ENCODE measurements at places on chromosomes 5 and 9.
A peak's percentile ranks its signal among the peaks of the same experiment; 100 is the strongest.

- no peaks in the 10 kb centered on the region for H3K4me1 ChIP-seq
- H3K27me3 ChIP-seq: no peaks in the 10 kb centered on the region
- DNase-seq: no peak
- no peak overlapping the region for H3K4me3 ChIP-seq
Measured at GRCh38 chr9:18928711-18929110, 104.3 kb downstream of the SAXO1 start.

- H3K4me1 ChIP-seq: no peaks in the 10 kb centered on the region
- H3K27ac ChIP-seq: no peak overlapping the region
- no peak overlapping the region for H3K4me3 ChIP-seq
- no peak for DNase-seq
Measured at GRCh38 chr9:34691936-34692315, 850 bp upstream of the CCL19 start.

GRCh38 chr5:56674441-56674840, 140.9 kb upstream of the MAP3K1 start:
- no peak for DNase-seq
- peaks cover 22% of the 10 kb centered on the region for H3K4me1 ChIP-seq
- H3K36me3 ChIP-seq: no peaks in the 10 kb centered on the region
- no peak overlapping the region for H3K27ac ChIP-seq
- no peak overlapping the region for H3K4me3 ChIP-seq

DNA sequence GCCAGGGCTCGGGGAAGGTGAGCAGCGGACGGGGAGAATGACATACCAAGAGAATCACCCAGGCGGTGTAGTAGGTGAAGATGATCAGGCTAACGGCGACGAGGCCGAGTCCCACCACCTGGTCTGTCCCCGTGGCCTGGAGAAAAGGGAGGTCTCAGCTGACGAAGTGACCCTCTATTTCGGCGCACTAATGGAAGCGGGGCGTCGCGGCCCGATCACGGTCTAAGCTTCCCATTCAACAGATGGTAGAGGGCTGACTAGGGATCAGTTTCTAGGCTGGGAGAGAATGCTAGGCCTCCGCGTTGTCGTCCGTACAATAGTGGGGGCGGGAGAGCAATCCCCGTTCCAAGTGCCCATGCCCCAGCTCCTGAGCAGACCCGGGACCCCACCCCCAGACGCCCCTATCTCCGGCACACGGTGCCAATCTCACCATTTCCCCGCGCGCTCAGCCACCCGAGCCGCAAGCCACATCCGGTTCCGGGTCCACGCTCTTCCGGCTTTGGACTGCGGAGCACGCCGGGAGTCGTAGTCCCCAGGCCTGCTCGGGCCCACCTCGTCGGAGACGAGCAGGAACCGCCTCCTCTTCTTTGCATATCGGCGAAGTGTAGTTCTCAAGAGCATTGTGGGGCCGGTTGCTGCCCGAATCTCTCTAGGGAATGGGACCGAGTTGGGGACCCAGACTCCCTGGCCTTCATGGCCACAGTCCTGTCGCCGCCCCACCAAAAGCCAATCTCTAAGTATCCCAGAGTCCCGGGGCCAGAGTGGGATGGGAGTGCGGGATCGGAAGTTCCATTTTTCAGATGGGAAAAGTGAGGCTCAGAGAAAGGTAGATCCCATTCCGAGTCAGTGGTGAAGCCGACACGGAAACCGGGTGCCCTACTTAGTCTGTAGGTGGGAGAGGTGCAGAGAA, at the start of gene DPM2:
TSS of gene DPM2 (minus strand) at position 467 of the 910 bp plus-strand sequence. CDS start at position 433, 34 bp downstream.
- H3K27ac ChIP-seq: peak within 1 kb of the TSS; percentile 96
- peaks cover 41% of the 10 kb centered on the region for H3K36me3 ChIP-seq
- peak within 1 kb of the TSS; percentile 100 for H3K4me3 ChIP-seq
- H3K4me1 ChIP-seq: peaks cover 43% of the 10 kb centered on the region

GRCh38 chr5:36393656-36394428, 92.1 kb upstream of the RANBP3L start:
- H3K27me3 ChIP-seq: peaks cover 6% of the 10 kb centered on the region
- H3K4me1 ChIP-seq: no peaks in the 10 kb centered on the region
- no peak overlapping the region for H3K27ac ChIP-seq

DNA sequence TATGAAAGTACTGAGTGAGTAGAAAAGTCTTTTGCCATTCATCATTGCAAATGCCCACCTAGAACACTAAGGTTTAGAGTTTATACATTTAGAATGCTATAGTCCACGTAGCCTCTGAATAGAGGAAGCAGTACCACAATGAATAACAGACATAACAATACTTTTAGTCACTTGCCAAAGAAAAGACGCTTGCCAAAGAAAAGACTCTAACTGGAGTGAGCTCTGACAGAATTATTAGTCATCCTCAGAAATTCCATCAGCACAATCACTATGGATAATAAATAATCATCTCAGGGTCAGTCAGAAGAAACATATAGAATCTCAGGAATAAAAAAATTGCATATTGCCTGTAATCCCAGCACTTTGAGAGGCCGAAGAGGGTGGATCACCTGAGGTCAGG, 168.5 kb upstream of the TARS1 start:
- H3K4me1 ChIP-seq: no peaks in the 10 kb centered on the region
- H3K36me3 ChIP-seq: no peaks in the 10 kb centered on the region
- no peak overlapping the region for H3K4me3 ChIP-seq
- DNase-seq: no peak
- peaks cover 2% of the 10 kb centered on the region for H3K27me3 ChIP-seq
- no peak overlapping the region for H3K27ac ChIP-seq

DNA sequence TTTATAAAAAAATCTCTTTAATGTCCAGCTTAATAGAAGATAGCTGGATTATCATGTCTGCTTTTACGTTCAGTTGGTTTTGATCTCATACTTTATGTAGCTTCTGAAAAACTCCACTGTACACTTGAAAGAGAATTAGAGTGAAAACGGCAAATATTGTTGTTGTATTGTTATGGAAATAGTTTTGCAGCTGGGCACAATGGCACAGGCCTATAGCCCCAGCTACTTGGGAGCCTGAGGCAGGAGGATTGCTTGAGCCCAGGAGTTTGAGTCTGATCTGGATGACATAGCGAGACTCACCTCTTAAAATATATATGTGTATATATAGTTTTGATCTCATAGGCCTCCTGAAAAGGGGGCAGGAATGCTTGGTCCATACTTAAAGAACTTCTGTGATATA, 67.4 kb upstream of the PRRC1 start:
- no peaks in the 10 kb centered on the region for H3K36me3 ChIP-seq
- H3K27me3 ChIP-seq: no peaks in the 10 kb centered on the region

- H3K27ac ChIP-seq: no peak overlapping the region
- no peak for DNase-seq
- no peak overlapping the region for H3K4me3 ChIP-seq
- H3K4me1 ChIP-seq: peaks cover 25% of the 10 kb centered on the region
Measured at GRCh38 chr9:91345978-91346377, 15.7 kb downstream of the AUH start.

DNA sequence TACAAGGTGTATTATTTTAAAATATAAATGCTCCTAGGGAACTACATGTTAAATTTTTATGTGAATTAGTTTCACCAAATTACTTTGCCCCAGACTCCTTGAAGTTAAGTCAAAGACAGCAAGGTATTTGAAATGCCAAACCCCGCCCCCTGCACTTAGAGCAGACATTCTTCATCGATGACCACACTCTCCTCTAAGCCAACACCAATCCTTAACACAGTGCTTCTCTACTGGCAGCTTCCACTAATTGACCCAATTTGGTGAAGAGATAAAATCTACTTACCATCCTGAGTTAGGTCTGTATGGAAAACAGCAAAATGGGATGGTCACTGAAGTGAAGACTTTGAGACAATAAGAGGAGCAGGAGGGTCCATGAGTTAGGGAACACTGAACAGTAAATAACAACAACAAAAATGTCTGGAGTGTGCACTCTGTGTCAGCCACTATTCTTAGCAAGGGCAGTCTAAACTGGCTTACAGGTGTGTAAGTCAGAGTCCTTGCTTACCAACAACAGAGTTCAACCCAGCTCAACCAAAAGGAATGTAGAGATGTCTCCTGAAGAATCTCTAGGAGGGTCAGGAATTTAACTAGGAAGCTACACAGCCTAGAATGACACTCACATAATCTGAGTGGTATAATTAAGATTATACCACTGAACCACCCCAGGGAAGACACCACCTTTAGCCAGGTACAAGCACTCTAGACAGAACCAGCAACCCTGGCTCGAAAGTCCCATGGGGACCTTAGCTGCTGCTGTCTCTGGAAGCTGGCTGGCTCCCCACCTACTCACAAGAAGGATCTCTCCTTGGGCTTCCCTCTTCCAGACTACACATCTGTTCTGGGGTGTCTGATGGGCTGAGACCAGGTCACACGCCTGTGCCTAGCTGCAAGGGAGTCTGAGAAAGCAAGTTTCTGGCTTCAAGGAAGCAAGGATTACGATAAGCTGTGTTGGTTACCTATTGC, 8.8 kb upstream of the UBE2QL1 start:
- no peak overlapping the region for H3K4me3 ChIP-seq
- H3K27ac ChIP-seq: no peak overlapping the region
- peaks cover 40% of the 10 kb centered on the region for H3K27me3 ChIP-seq
- no peak for DNase-seq

DNA sequence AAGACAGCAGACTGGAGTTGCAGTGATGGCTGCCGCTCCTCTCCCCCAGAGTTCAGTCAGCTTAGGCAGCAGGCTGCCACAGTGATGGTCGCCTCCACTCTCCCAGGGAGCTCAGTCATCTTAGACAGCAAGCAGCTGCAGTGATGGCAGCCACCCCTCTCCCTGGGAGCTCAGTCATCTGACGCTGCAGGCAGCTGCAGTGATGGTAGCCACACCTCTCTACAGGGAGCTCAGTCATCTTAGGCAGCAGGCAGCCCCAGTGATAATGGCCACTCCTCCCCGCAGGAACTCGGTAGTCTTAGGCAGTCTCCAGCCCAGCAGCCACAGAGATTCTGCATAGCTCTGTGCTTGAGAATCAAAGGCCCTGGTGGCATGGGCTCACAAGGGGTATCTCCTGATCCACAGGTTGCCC, 582.7 kb downstream of the DTWD2 start:
- H3K4me3 ChIP-seq: no peak overlapping the region
- no peaks in the 10 kb centered on the region for H3K36me3 ChIP-seq
- H3K27ac ChIP-seq: no peak overlapping the region
- no peak for DNase-seq
- H3K4me1 ChIP-seq: no peaks in the 10 kb centered on the region

GRCh38 chr5:122124766-122125165, 4.6 kb upstream of the ZNF474 start:
- no peaks in the 10 kb centered on the region for H3K36me3 ChIP-seq
- no peak overlapping the region for H3K4me3 ChIP-seq
- peaks cover 2% of the 10 kb centered on the region for H3K4me1 ChIP-seq

DNA sequence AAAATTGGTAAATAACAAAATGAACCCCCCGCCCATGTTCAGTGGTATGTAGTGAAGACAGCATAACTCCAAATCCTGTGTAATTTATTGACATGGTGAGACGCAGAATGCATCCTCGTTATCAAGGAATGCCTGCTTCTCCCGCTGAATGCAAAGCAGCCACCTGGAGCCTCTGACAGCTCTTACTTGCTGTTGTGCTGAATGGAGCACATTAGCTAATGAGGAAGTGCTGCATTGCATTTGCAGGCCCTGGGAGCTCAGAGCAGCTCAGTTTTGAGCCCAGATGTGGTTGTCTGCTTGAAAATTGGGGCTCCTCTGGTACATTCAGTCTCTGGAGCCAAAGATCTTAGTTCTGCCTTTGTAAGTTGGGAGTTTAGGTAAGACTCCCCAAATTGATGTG, 28.9 kb downstream of the PLAC8L1 start:
- no peak for DNase-seq
- peaks cover 11% of the 10 kb centered on the region for H3K4me1 ChIP-seq
- H3K27me3 ChIP-seq: peaks cover 29% of the 10 kb centered on the region
- no peaks in the 10 kb centered on the region for H3K36me3 ChIP-seq
- H3K4me3 ChIP-seq: no peak overlapping the region
- no peak overlapping the region for H3K27ac ChIP-seq

- peaks cover 55% of the 10 kb centered on the region for H3K27me3 ChIP-seq
- H3K4me1 ChIP-seq: peaks cover 3% of the 10 kb centered on the region
- DNase-seq: peak; percentile 23
- no peaks in the 10 kb centered on the region for H3K36me3 ChIP-seq
- H3K27ac ChIP-seq: no peak within 1 kb of the TSS
Measured at GRCh38 chr5:69492391-69492922, at the start of gene OCLN. Gene OCLN, plus strand, starts transcription at chr5:69492790. Its CDS starts 11,455 bp downstream, at chr5:69504245.

GRCh38 chr5:157518963-157519362, 56.6 kb downstream of the ADAM19 start:
- no peaks in the 10 kb centered on the region for H3K27me3 ChIP-seq
- H3K4me1 ChIP-seq: no peaks in the 10 kb centered on the region
- no peak overlapping the region for H3K27ac ChIP-seq
- no peak overlapping the region for H3K4me3 ChIP-seq
- H3K36me3 ChIP-seq: peaks cover 3% of the 10 kb centered on the region

DNA sequence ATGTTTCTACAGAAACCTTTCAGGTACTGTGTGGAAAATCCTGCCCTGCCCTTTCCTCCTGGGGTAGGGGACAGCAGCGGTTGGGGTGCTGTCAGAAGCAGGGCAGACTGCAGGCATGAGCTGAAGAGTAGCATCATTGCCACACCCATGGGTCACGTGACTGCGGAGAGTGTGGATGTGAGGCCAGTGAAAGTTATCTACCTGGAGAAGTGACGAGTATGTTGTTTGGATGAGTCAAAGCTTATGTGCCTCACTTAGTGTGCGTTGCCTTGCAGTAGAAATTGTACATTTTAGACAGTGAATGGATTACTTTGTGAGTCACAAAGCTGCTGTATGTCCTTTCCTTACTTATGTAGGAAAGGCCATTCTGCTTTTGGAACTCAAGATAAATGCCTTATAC, 21.7 kb upstream of the ACTBL2 start:
- H3K4me1 ChIP-seq: peaks cover 3% of the 10 kb centered on the region
- H3K27me3 ChIP-seq: no peaks in the 10 kb centered on the region
- H3K4me3 ChIP-seq: no peak overlapping the region
- DNase-seq: no peak

DNA sequence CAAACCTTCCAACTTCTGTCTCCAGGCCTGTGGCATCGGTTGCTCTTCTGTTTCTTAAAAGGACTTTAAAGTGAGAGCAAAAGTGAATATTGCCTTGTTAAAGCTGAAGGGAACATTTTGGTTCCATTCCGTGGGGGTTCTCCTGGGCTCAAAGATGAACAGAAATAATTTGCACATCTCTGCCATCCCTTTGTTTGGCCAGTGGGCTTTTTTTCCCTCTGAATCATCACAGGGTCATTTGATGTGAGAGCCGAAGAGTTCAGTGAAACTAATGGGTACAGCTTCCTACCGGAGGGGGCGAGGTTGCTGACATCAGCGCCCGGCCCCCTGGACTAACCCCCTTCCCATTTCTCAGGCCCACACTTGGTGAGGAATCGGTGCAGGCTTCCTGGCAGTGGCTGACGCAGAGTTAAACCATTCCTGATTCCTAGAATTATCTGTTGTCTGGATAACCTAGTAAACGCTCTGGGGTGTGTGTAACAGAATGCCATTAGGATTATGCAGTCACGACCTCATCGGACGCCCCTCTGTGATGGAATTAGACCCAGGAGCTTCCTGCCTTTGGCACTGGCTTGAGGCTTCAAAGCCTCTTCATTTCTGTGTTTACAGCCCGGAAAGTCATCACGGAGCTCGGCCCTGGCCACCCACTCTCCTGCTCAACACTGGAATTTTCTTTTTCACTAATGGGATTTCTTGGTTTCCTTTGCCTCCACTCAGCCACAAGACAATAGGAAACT, 61.6 kb upstream of the RPL26L1 start:
- H3K36me3 ChIP-seq: peaks cover 5% of the 10 kb centered on the region
- peak overlapping the region; percentile 52 for H3K27ac ChIP-seq
- no peak for DNase-seq

GRCh38 chr5:140383300-140383699, 18.3 kb upstream of the ANKHD1 start:
- no peak overlapping the region for H3K4me3 ChIP-seq
- H3K27ac ChIP-seq: no peak overlapping the region
- H3K4me1 ChIP-seq: peaks cover 16% of the 10 kb centered on the region
- DNase-seq: no peak
- no peaks in the 10 kb centered on the region for H3K36me3 ChIP-seq
- no peaks in the 10 kb centered on the region for H3K27me3 ChIP-seq

GRCh38 chr9:70411930-70412831, 2.3 kb downstream of the KLF9 start:
- DNase-seq: peak; percentile 91
- no peaks in the 10 kb centered on the region for H3K27me3 ChIP-seq
- peaks cover 46% of the 10 kb centered on the region for H3K4me1 ChIP-seq

Data from activated naive CD4-positive, alpha-beta T cell treated with anti-CD3 and anti-CD28 coated beads for 36 hours (primary cell).